ENCODE measurements at places on chromosomes 11 and 22. TPM values are rescaled to one million over a fixed set of nuclear protein-coding genes. Genes with fewer than 3 reads are reported as not detected.

IL18 gene
- 22.4 TPM for polyA plus RNA-seq

DNA sequence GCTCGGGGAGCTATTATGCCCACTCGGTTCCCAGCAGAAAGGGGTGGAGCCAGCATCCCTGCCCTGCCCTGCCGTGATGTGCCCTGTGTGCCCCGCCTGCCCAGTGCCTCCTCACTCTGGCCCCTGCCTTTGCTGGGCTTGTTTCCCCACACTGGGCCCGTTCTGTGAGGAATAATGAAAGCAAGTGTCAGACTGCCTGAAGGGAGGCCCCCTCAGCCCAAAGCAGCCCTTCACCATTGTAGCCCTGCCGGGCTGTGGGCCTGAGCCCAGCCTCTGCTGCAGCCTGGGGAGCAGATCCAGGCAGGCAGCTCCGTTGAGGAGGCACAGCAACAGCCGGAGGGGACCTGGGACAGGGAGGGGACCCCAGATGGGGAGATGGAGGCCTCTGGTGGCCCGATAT is 20.2 kb upstream of the NEFH start:
- DNase-seq: no peak

DNA sequence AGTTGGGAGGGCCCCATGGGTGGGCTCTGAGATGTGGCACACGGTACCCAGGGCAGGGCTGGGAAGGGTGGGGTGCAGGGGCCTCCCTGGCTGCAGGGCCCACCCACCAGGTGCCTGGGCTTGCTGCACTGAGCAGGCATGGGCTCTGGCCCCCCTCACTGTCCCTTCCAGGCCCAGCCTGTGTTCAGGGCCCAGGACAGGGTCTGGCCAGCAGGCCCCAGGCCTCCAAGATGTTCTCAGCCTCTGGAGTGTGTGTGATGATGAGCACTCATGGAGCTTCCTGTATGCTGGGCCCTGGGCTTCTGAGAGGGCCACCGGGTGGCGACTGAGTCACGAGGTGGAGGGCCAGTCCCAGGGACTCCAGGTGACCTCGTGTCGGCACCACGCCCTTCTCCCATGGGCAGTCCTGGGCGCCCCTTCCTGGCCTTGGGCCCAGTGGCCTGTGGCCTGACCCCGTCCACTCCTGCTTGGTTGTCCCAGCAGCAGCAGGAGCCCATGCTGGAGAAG is 55.9 kb upstream of the CCDC188 start:
- peak; percentile 9 for DNase-seq

DNA sequence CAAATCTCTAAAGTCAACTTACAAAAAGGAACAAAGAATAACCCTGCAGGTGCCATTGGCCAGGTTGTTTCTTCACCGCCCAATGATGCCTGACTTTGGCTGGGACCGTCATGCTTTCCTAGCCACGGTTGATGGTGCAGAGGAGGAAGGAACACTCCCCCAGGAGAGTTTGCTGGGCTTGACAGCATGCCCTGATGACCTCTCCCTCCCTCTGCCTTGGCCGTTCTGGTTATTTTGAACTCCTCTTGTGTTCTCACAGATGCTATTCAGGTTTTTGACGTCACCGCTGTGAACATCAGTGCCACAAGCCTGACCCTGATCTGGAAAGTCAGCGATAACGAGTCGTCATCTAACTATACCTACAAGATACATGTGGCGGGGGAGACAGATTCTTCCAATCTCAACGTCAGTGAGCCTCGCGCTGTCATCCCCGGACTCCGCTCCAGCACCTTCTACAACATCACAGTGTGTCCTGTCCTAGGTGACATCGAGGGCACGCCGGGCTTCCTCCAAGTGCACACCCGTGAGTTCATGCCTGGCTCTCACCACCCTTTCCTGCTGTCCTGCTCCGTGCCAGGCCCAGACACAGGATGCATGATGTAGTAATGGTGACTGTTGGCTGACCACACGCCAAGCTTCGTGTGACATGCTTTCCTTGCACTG is 89.0 kb upstream of the OR4B1 start:
- no peak for DNase-seq

DNA sequence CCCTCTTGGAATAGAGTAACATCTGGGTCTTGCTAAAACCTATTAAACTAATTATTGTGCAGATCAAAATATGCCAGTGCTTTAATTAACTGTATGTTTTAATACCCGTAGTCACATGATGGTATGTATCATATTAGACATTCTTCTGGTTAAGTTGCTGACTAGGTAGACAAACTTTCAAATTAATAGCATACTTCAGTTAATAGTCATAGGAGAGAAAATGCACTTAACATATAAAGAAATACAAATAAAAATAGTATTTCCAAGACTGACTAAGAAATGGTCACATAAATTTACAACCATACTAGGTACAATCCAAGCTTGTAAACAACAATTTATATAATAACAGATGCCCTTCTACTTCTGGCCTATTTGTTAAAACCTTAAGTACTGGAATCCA is 7.6 kb upstream of the EXPH5 start:
- DNase-seq: no peak
